ENCODE measurements at places on chromosomes 13 and 19.
A peak's percentile ranks its signal among the peaks of the same experiment; 100 is the strongest.

DNA sequence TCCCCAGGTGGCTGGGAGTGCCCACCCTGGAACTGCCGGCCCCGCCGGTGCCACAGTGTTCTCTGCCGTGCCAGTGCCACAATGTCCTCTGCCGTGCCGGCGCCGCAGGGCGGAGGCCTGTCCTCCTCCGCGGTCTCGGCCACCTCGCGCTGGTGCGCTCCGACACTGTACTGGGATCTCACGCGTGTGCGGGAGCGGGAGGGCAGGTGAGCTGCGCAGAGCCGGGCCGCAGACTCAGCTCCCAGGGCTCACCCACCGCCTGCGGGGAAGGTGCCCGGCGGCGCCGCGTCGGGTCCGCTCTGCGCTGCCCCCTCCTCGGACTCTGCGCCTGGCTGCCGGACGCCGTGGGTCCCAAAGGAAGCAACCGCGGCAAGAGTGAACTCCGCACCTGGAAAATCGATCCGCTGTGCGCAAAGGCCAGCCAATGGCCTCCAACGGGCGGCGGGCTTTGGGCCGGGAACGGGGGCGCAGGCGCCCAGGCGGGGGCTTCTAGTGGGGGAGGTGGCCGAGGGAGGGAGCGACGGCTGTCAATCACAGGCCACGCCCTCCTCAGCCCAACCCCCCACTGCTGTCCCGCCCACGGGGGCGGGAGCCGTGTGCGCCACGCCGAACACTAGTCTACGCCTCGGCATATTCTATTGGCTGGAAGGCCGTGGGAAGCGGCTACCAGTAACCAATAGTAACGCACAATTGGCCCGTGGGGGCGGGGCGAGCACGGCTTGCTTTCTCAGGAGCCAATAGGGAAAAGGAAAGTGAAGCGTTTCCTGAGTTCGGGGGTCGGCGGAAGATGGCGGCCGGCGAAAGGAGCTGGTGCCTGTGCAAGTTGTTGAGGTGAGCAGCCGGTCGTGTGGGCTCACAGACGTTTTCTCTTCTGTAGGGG, at the start of gene ALG11:
Gene ALG11 (plus strand): TSS at position 767 of the 880 bp plus-strand sequence. CDS start 21 bp downstream, at position 788.
- DNase-seq: peak; percentile 100

DNA sequence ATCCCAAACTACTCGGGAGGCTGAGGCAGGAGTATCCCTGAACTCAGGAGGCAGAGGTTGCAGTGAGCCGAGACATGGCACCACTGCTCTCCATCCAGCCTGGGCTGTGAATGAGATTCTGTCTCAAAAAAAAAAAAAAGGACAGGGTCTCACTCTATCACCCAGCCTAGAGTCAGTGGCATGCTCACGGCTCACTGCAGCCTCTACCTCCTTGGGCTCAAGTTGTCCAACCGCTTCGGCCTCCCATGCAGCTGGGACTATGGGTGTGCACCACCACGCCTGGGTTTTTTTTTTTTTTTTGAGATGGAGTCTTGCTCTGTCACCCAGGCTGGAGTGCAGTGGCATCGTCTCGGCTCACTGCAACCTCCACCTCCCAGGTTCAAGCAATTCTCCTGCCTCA, 14.6 kb downstream of the MKNK2 start:
- no peak for DNase-seq

- DNase-seq: no peak
Observed at GRCh38 chr13:50668049-50668448, 175.4 kb downstream of the DLEU7 start.

- DNase-seq: no peak
Observed at GRCh38 chr13:45364876-45365557, 24.0 kb upstream of the TPT1 start.

DNA sequence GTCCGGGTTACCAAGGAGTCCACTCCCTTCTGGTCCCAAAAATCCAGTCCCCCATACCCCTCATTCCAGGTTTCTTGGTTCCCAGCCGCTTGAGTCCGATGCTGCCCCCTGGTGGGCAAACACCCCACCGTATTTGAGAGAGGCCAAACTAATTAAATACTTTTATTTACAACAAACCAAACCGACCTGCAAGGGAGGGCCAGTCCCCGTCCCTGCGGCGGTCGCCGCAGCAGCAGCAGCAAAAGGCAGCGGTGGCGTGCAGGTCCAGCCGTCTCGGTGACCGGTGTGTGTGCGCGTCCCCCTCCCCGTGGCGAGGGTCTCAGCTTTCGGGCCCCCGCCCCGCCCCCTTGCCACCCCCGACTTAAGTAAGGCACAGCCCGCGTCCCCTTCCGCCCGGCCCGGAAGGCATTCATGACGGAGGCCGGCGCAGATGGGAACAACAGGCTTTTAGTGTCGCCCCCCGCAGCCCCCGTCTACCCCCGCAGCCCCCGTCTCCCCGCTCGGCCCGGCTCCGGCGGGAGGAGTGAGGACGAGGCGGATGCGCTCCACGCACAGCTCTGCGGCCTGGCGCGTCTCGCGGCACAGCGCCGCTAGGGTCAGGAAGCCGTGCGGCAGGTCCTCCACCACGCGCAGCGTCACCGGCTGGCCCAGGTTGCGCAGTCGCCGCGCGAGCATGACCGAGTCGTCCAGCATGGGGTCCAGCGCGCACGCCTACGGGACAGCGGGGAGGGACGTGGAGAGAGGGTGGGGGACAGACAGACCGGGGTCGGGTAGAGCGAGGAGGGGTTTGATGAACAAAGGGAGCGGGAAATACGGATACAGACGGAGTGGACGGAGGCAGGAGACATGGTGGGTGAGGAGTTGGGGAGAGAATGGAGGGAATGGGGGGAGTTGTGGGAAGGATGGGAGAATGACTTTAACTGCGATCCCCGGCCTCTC, 11.5 kb upstream of the CNFN start:
- peak; percentile 85 for DNase-seq

DNA sequence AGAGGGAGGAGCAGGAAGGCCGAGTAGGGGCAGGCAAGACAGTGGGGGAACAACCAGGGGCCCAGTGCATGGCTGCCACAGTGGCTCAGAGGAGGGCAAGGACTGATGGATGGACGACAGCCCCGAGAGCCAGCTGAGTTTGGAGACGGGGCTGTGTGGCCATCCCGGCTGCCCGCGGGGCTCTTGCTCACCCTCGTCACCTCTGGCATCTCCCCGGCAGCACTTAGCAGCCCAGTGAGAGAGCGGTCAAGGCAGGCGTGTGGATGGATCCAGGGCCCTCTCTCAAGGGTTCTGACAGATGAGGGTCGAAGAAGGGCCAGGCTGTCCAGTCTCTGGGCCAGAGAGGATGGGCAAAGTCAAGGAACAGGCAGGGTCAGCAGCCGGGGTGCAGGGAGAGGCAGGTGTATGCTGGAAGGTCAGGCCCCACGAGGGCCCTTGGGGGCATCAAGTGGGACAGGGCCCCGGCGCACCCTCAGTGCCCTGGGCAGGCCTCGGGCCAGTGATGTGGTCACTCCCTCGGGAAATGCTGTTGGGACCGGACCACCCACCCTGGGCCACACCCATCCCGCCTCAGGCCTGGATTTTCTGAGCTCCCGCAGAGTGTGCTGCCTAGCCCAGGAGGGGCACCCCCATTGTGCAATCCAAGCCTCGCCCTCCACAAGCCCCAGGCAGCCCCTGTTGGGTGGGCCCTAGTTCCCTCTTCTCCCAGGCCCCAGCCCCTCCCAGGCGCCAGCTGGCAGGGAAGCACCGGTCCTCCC, 56.4 kb upstream of the TPM4 start:
- no peak for DNase-seq

- no peak for DNase-seq
Observed at GRCh38 chr13:41543664-41544300, 86.4 kb downstream of the RGCC start.

DNA sequence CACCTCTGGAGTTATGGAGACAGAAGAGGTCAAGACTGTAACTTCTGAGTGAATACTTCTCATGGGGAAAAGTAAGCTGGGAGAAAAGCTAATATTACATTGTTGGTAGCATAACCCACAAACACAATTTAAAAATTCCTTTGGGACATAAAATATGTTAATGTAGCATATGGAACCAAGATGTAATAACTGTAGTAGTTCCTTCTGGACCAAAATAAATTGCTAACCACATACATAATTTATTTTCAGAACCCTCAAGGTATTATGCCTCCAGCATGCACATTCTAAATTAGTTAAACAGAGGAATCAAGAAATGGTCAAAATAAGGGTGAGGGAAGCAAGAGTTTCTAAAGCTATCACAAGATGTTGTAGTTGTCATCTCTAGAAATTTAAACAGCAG, 4.8 kb upstream of the RNF17 start:
- DNase-seq: no peak

DNA sequence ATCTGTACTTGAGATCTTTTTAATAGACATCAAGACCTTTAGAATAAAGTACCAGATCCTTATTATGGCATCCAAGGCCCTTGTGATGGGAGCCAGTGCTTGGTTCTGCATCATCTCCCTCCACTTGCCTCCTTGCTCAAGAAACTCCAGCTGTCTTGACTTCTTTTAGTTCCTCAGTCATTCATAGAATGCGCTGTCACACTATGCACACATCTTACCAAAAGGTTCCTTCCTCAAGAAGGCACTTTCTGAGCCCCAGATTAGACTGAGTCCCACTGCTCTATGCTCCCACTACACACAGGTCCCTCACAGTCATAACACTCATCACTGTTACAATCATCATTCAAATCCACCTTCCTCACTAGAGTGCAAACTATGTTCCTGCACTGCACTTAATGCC, 57.8 kb upstream of the ITM2B start:
- DNase-seq: no peak

GRCh38 chr19:5984600-5984999, 6.7 kb upstream of the RANBP3 start:
- DNase-seq: no peak

DNA sequence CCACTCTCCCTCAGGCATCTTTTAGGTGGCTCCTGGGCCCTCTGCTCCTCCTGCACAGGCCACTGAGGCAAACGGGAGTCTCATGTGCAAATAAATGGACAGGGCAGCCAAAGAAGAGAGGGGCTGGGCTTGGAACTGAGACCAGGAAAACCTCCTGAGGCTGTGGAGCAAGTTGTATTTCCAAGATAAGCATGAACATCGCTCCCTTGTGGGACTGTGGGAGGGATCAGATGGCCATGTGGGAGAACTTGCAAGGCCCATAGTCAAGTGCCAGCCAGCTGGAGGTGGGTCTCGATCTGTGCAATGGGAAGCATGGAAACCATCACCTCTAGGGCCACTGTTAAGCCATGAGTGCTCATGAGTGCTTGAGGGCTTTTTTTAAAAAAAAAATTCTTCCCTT, 24.9 kb downstream of the MED26 start:
- no peak for DNase-seq

DNA sequence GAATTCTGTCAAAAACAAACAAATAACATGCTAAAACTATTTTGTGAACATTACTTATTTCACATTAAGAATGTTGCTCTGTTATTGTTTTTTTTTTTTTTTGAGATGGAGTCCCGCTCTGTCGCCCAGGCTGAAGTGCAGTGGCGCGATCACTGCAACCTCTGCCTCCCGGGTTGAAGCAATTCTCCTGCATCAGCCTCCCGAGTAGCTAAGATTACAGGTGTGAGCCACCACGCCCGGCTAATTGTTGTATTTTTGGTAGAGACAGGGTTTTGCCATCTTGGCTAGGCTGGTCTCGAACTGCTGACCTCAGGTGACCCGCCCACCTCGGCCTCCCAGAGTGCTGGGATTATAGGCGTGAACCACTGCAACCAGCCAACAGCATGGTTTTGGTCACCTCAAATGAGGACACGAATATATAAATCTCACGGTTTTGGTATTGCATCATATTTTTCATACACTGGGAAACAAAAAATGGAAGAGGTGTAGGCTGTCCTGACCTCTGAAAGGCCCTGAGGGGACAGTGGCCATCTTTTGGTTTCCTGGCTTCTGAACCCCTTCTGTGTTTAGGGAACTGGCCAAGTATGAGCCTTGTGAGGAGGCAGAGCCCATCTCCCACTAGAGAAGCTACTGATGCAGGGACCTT, 25.5 kb downstream of the GPR42 start:
- DNase-seq: no peak

GRCh38 chr19:3474010-3474409, 6.3 kb downstream of the SMIM24 start:
- DNase-seq: no peak

- DNase-seq: no peak
Observed at GRCh38 chr13:48568370-48569103, 35.7 kb upstream of the RCBTB2 start.

GRCh38 chr19:12666265-12667048, at the start of the genes MAN2B1 and WDR83:
Gene MAN2B1 (minus strand): TSS chr19:12666742. CDS start chr19:12666701, 41 bp downstream.
Gene WDR83 (plus strand): TSS chr19:12666807. CDS start chr19:12669791, 2,984 bp downstream.
- peak; percentile 86 for DNase-seq

- no peak for DNase-seq
Observed at GRCh38 chr19:13689085-13689484, 75.2 kb upstream of the MRI1 start.

DNA sequence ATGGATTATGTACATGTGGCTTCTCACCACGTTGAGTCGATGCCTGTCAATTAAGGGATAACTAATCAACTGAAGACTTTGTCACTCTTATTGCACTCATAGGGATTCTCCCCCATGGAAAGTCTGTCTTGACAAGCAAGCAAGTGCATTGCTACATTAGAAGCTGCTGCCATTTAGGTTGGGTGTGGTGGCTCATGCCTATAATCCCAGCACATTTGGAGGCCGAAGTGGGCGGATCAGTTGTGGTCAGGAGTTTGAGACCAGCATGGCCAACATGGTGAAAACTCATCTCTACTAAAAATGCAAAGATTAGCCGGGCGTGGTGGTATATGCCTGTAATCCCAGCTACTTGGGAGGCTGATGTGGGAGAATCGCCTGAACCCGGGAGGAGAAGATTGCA, 18.3 kb upstream of the ZNF846 start:
- no peak for DNase-seq

DNA sequence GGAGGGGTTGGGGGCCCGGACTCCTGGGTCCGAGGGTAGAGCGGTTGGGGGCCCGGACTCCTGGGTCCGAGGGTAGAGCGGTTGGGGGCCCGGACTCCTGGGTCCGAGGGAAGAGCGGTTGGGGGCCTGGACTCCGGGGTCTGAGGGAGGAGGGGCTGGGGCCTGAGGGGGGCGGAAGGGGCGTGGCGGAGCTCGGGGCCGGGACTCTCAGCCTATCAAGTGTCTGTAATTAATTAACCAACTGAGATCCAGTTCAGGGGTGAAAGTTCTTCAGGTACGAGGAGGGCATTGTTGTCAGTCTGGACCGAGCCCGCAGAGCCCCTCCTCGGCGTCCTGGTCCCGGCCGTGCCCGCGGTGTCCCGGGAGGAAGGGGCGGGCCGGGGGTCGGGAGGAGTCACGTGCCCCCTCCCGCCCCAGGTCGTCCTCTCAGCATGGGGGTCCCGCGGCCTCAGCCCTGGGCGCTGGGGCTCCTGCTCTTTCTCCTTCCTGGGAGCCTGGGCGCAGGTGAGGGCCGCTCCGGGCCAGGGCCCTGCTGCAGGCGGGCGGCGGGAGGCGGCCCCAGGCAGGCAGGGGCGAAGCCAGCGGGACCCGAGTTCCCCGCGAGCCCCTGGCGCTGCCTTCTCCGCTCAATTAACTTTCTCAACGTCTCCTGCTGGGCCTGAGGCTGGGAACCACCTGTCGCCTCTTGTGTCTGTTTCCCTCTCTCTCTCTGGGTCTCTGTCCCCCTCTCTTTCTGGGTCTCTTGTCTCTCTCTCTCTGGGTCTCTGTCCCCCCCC, 697 bp downstream of the FCGRT start:
- DNase-seq: no peak

DNA sequence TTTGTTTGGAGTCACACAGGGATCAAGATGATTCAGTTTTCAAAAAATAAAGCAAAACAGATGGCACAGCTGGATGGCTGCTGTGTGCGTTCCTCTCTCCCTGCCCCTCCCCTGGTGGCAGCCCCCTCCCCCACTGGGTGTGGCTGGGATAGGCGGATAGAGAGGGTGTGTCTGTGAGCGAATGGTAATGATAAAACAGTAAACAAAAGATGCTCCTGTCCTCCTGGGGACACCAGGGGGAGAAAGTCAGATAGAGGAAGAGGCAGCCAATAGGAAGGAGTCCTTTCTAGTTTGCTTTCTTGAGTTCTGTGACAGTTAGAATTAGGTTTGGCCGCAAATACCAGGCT, 6.5 kb downstream of the TMEM255B start:
- no peak for DNase-seq

- DNase-seq: no peak
Observed at GRCh38 chr19:43934055-43934984, 762 bp downstream of the ZNF45 start.

Measured in activated CD4-positive, alpha-beta T cell treated with anti-CD3 and anti-CD28 coated beads, Interleukin-2, amount 50 U/mL, for 48 hours (primary cell).